ENCODE measurements at places on chromosomes 3 and 15.

GRCh38 chr3:82475306-82475705 is 713.9 kb upstream of the GBE1 start:
- DNase-seq, result no peak

DNA sequence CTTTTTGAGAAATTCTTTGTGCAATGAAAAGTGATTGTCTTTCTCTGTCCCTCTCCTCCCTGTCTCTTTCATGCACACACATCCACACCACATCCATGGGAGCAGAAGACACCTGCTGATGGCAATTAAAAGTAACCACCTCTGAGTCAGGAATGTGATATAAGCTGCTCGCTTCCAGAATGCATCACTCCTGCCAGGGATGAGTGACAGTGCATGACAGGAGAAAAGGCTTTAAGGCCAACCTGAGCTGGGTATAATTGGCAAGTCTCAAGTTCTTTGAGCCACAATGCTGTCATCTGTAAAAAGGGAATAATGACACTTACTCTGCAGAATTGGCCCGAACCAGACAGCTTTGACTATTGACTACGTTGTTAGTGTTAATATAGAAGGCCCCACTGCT is 59.6 kb downstream of the UBP1 start:
- DNase-seq, result no peak

DNA sequence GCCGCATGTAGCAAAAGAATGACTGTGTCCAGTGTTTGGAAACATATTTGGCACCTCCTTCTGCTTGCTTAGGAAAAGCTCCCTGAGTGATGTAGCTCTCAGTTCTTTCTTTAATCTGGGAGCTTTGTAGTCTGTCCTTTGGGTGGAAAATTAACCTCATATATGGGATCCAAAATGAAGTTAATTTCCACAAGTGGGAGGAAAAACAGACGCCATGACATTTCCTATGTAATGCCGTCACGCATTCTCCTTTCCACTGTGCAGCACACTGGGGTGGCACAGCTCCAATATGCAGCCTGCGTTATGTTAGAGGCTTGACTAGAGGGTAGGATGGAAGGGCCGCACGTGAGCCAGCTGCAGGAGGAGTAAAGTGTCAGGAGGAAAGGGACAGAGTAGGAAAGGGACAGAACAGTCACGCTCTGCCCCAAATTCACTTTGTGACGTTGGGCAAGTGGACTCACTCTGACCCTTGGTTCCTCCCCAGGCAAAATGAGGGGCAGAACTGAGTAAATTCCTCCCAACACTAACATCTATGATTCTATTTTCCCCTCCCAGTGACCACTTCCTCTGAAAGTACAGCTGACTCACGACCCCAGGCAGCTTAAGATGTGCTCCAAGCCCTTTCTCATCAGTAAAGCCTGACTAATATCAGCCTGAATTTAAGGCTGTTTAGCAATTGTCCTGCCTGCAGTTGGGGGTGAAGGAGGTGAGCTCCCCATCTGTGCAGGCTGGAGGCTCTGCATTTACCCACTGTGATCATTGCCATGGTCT is 176.5 kb upstream of the PFN2 start:
- DNase-seq, result peak; percentile 72

GRCh38 chr3:46873521-46873920 is 4.0 kb upstream of the PTH1R start:
- no peak for DNase-seq

GRCh38 chr3:97979610-97980009 is 7.4 kb upstream of the RIOX2 start:
- no peak for DNase-seq

DNA sequence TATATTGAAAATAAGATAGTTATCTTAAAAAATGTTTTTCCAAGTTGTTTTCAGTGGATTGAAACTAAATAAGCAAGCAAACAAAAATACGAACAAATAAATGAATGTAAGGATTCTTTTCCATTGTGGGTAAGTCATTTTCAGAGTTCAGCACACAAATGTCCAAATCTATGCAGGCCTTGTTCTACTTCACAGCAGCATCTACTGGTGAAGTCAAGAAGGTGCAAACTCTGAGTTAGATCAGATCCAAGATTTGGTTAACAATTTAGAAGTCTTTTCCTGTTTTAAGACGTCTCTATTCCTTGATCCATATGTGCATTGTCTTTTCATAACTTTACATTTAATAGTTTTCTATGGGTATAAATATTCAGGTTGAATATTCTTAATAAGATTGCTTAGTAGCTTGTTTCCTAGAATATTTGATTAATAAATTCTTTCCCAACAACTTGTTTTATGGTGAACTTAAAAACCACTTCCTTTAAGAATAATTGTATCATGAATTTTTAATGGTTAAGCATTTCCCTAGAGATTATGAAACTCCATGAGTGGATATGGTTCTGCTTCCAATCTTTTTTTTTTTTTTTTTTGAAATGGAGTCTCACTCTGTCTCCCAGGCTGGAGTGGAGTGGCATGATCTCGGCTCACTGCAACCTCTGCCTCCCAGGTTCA is 10.5 kb downstream of the PTX3 start:
- no peak for DNase-seq

DNA sequence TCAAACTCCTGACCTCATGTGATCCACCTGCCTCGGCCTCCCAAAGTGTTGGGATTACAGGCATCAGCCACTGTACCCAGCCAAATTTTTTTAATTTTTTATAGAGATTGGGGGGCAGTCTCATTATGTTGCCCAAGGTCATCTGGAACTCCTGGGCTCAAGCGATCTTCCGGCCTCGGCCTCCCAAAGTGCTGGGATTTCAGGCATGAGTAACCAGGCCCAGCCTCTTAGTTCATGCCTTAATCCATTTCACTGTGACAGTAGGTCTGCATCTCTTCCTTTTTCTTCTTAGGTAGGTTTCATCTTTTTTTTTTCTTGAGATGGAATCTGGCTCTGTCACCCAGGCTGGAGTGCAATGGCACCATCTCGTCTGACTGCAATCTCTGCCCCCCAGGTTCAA is 37.3 kb upstream of the PPP4R2 start:
- DNase-seq, result no peak
